AG04449 (cell line): ENCODE measurements at places on chromosomes 11 and 22.

DNA sequence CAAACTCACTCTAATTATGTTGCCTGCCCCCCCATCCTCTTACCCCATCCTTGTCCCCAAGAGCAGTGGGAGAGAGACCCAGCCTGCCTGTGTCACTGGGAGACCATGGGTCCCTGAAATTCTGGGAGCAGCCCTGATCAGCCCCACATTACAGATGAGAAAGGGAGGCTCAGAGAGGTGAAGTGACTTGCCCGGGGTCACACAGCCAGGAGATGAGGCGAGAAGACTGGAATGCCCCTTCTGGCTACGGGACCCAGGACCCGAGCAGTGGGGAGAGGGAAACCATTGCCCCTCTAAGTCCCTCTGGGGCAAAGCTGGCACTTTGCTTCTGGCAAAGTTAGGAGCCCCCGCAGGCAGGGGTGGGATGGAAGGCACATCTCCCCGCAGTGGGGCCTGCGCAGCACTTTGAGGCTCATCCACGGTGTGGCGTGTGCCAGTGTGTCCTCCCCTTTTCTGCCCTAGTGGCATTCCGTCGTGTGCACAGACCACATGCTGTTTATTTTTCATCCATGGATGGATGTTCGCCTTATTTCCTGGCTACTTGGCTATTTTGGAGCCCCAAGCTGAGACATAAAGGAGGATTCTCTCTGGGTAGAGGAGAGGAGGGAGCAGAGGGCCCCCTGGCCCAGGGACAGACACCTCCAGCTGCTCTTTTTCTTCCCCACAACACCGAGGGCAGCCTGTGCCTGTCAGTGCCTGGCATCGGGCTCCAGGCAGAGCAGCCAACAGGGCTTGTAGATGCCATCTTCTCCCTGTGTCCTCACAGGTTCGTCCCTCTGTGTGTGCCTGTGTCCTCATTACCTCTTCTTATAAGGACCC, 3.7 kb upstream of the FGF3 start:
- DNase-seq, result no peak

DNA sequence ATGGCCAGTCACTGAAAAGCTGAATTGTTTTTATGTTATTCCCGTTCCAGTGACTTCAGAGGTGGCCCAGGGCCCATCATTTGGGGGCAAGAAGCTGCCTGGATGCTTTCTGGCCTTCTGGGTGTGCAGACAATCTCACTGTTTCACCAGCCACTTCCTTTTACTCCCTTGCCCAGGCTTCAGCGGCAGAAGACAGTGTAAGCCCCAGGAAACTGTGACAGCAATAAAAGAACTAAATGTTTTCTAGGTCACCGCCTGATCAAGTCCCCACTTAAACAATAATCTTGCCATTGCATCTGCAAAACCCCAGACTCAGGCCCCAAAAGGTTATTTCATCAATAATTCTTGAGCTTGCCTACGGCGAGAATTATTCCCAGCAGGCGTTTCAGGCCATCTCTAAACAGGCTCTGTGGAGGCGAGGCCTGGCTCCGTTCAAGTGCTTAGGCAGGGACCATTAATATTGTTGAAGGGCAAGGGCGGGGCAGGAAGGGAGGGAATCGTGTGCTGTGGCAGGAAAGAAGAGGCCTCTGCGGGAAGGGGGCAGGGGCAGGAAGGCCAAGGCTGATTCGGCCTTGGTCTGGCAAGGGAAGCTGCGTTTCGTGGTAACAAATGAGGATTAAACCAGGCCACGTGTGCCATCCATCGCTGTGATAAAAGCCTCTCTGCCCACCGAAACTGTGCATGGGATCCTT, 252.3 kb downstream of the KIRREL3 start:
- DNase-seq, result no peak

DNA sequence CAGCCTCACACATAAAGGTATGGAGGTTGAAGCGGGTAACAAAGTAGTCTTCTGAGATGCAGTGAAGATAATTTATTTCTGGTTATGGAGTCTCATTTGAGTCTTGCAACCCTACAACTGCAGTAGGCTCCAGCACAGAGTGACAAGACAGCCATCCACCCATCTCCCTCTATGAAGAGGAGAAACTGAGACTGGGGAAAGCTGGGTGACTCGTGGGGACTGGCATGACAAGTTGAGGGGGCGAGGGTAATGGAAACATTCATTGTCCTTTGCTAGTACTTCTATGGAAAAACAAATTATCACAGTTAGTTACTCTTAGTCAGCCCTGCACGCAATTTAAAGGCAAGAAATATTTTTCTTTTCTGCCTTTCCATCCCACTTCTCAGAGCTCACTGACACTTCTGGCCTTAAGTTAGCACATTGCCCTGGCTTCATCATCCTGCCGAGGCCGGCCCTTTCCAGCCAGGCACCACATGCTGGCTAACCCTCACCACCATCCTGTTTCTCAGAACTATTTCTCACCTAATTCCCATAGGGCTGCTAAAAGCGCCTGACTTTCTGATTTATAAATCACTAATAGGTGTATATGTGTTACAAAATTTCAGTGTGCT, 361.1 kb downstream of the ETS1 start:
- DNase-seq, result no peak

DNA sequence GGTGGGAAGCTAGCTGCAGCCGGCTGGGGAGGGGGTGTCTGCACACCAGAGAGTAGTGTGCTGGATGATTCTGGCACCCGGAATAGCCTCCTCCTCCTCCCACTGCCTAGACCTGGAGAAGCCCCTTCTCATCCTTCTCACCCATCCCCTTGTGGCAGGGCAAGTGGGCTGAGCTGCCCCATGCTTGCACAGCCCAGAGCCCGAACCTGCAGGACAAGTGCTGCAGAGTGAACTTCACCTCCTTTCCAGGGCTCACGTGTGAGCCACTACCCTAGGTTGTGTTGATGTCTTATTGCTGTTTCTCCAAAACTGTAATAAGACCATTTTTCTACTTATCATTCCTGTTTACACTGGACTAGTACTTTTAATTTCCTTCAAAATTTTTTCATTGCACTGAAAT, 56.1 kb upstream of the GLYATL1B start:
- no peak for DNase-seq

- no peak for DNase-seq
Measured at GRCh38 chr22:44822534-44822933, 70.2 kb downstream of the ARHGAP8 start.

DNA sequence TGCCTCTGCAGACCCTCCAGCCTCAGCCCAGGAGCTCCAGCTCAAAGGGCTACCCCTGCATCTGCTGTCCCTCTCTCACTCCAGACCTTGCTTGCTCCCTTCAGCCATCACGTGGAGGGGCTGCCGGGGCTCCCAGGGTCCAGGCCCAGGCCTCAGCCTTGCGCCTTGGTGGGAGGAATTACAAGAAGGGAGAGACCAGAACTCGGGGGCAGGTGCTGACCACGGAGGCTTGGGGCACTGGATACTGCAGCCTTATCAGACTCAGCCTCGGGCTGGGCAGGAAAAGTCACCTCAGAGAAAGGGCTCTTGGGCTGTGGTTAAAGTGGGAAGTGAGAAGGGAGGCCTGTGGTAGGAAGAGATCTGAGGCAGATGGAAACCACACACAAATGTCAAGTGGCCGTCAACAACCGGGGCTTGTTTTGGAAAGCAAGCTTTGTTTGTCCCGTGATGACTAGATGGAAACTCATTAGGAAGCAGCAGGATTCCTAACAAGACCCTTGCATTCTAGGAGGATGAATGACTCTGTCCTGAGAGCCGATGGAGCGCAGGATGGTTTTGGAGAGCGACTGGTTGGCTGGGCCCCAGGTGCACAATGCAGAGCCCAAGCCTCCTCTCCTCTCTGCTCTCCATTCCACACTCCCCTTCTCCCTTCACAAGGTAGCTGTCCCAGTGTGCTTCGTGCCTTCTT, 1321.7 kb downstream of the TBC1D22A start:
- DNase-seq, result no peak

DNA sequence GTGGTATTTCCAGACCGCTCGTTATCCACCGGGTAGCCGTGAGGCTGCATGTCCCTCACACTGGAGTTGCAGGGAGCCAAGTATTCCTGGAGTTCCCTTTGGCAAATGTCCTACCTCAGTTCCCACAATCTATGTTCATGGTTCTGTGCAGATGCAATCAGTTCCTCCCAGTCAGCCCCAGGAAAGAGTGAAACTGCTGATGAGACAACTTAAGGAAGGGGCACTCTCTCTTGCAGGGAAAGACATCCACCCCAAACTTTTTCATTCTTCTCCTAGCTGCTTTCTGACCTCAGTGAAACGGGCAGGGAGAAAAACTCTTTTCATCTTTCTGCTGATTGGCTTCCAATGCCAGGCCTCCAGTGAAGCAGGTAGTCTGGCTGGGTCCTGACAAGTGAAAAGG, 205.1 kb upstream of the TMEM45B start:
- no peak for DNase-seq

DNA sequence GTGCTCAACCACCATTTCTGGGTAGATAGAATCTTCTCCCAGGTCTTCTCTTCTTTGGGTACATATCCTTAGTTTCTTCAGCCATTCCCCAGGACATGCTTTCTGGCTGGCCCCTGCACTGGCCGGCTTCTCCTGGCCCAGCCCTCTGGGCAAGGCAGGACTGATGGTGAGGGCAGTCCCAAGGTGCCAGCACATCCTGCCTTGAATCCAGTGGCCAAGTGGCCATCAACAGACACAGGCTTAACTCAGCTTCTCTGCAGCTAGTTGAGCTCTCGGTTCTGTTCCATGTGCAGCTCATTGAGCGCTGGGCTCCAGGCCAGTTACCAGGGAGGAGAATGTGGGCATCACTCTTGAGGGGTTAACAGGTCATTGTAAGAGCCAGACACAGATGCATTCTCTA, 17.6 kb downstream of the SMIM38 start:
- no peak for DNase-seq

- no peak for DNase-seq
Measured at GRCh38 chr22:46936378-46936903, 174.0 kb downstream of the TBC1D22A start.

- DNase-seq, result no peak
Measured at GRCh38 chr22:20590477-20591294, 83.3 kb downstream of the MED15 start.

DNA sequence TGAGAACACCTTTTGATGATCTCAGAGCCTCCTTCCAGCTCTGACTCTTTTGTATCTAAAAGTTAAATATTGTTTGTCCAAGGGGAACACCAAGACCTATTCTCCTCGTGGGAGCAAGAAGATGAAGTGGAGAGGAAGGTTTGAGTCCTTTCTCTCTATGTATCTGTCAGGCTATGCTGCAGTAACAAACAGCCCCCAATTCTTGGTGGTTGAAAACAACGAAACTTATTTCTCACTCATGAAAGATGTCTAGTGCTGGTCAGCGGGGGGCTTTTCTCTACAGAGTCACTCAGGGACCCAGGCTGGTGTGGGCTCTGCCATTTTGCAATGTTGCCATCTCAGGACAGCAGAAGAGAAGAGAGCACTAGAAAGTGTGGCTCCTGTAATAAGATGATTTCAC, 6.2 kb upstream of the CRYBB2 start:
- DNase-seq, result no peak

GRCh38 chr11:44989831-44990566, 39.3 kb upstream of the TP53I11 start:
- no peak for DNase-seq

DNA sequence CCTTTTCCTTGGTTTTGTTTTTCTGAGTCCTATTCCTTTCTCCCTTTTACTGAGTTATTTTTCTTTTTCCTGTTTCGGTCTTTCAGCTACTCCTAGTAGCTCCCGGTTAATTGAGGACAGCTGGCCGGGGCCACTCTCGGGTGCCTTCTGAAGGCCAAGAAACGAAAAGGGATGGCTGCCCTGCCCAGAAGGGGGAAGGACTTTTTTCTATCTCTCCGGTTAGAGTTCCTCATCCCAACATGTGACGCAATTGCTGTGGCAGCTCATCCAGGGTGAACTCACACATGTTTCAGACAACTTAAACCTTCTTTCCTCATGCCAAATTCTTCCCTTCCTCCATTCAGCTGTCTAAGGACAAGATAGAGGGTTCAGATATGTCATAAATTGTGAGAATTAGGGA, 83.6 kb downstream of the PIWIL4 start:
- DNase-seq, result peak; percentile 63

DNA sequence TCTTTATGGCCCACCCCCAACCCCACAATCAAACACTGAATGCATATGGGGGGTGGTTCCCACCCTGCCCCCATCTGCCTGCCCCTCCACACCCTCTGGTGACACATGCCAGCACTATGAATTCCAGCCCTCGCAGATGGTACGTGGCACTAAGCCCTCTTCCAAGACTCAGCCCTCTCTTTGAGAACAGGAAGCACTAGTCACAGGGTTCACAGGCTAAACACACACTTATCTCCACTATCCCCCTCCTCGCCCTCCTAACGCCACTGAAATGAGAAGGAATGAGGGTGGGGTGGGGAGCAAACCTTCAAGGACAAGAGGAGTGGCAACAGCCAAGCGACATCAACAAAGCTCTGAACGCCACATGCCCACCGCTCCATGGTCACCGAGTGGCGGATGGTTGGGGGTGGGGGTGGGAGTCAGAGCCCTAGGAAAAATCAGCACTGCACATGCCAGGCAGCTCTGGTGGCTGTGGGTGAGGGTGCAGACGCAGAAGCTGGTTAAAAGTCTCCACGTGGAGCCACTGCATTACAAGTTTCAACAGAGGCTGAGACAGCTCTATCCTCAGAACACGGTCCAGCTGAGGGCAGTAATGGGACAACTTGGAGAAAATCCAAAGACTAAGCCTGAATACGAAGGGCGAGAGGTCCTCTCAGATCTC, 33.6 kb downstream of the TMEM184B start:
- peak; percentile 91 for DNase-seq

DNA sequence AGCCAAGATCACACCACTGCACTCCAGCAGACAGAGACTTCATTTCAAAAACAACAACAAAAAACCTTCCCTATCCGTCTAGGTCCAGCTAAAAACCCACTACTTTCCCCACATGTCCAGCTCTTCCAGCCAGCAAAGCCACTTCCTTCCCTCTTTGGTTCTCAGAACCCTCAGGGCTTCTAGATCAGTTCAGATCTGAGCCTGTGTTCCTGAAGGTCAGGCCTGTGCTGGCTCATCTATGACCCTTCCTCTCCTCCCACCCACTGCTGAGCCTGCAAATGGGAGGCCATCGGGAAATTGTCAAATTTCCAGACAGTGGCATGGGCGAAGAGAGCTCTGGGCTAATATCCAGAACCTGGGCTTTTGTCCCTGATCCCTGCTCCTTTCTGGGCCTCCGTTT, 37.8 kb downstream of the SLCO2B1 start:
- no peak for DNase-seq

- no peak for DNase-seq
Measured at GRCh38 chr22:43129426-43130425, 13.5 kb downstream of the MCAT start.

DNA sequence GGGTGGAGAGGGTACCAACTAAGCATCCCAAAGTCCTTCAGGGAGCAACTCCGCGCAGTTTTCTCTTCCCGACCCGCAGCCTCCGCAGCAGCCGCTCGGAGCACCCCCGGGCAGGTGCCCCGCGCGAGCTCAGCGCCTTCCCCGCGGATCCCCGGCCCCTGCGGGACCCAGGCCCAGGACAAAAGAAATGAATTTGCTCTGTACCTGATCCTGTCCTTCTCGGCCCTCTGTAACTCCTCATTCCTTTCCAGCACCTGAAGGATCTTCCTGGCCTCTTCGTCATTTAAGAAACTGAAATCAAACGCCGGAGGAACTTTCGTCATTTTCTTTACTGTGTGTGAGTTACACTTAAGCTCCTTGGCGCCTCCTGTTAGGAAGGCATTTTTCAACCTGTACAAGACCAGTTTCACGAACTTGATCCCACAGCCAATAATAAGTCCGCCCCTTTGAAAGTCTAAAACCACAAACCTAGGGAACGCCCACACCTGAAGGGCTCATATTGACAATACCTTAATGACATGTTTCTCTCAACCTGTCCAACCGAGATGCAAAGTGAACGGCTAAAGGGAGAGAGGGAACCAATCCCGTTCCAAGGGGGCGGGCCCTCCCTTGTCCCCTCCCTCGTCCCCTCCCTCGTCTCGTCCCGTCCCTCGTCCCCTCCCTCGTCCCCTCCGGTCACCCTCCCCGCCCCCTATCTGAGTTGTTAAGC, at the start of gene EXPH5:
TSS of gene EXPH5 (minus strand) at position 555 of the 709 bp plus-strand sequence. CDS start at position 323, 232 bp downstream.
- no peak for DNase-seq
